ENCODE measurements at places on chromosomes 3 and 15.

DNA sequence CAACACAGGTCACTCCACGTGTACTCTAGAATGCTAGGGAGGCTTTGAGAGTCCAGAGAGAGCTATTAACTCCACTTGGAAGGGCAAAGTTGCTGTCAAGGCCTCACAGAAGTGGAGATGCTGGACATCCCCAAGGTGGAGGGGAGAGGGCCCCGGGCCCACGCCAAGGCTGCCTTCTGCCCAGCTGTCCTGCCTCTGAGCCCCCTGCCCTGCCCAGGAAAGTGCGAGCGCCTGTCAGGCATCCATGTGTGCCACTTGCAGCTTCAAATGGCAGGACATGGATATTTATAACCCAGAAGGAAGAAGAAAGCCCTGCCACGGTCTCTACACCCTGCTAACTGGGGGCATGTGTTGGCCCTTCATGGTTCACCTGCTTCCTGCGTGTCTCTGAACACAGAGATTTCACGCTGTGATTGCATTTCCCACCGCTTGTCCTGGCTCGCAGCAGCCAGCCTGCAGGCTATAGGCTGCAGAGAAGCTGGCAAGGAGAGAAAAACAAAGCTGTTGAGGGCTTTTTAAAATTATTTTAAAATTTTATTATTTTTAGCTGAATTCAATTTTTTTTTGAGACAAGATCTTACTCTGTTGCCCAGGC lies 17.0 kb downstream of the ANKDD1A start:
- DNase-seq, result no peak

GRCh38 chr15:99537344-99537743 lies 28.4 kb upstream of the MEF2A start:
- DNase-seq, result no peak

GRCh38 chr15:74134387-74135027 lies 4.1 kb downstream of the ISLR2 start:
- peak; percentile 57 for DNase-seq

GRCh38 chr15:73687351-73687750 lies 3.2 kb downstream of the CD276 start:
- no peak for DNase-seq

GRCh38 chr3:39086144-39086543 lies 21.3 kb downstream of the GORASP1 start:
- no peak for DNase-seq

DNA sequence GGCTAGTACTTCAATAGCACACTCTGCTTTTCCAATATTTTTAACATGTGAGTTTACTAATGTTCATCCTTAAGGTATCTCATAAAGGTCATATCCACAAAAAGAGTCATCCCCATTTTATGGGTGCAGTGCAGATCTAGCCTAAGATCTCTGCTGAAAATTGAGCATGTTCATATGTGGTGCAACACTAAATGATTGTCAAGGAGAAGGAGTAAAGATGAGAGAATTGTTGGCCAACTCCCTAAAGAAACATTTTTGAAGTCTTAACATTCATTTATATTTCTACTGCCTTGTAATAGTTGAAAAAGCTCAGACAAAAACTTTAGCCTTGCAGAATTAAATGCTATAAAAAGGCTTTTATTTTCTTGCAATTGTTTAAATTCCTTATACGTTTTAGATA lies 1159.6 kb downstream of the TBL1XR1 start:
- DNase-seq, result no peak

GRCh38 chr3:159679900-159680299 lies 308.7 kb upstream of the IL12A start:
- no peak for DNase-seq

DNA sequence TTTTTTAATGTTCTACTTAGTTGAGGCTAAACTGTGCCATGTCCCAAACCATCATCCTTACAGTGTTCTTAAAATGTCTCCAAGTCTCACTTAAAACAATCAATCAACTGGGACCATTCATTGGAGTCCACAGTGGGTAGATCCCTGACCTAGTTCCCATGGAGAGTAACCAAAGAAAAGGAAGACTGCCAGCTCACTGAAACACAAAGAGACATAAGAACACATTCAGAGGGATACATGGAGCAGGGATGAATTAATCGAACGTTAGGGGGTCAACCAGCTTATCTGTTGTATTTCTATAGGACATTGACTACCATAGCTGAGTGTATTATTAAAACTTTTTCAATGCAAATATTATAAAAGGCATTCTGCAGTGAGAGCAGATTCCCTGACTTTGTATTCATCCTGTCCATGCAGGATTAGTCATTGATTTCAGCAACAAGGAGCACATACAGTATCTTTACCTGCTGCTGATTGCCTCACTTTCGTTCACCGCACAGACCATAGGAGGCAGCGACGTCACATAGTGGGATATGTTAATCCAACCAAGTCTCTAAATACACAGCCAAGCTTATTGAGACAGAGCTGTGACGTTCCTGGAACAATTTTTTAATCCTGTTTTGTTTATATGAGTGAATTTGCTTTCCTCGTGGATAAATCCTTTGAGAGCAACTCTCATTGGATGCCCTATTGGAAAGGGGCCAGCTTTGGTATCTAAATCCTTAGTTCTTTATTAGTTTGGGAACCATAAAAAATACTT lies 364.9 kb upstream of the RBMS3 start:
- peak; percentile 31 for DNase-seq

DNA sequence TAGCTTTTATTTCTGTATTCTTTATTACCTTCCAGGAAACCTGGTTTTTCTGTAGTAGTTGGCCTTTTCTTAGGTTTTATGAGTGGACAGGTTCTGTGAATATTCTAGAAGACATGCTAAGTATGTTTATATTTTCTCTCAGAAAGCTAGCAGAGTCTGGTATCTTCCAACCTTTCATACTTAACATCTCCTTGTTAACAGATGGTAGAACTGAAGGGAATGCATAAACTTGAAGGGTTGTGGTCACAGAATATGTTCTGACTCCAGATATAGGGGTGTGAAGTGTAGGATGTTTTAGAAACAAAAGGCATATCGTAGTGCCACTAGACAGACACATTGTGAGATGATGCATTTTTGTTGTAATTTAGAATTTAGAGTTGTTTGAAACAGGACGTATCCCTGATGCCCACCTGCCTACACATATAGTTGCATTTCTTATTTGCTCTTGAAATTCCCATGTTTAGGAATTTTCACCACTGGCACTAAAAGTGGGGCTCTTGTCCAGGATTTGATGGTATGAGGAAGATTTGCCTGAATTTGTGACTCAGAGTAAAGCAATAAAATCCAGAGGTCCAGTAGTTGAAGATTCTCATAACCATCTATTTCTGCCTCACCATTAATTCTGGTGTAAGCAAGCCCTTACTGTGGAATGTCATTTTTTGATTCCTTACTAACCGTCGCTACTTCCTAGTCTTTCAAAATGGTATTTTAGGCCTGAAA lies 274.5 kb downstream of the FEZF2 start:
- DNase-seq, result no peak

GRCh38 chr3:151871639-151872468 lies 1.6 kb upstream of the SUCNR1 start:
- DNase-seq, result no peak

DNA sequence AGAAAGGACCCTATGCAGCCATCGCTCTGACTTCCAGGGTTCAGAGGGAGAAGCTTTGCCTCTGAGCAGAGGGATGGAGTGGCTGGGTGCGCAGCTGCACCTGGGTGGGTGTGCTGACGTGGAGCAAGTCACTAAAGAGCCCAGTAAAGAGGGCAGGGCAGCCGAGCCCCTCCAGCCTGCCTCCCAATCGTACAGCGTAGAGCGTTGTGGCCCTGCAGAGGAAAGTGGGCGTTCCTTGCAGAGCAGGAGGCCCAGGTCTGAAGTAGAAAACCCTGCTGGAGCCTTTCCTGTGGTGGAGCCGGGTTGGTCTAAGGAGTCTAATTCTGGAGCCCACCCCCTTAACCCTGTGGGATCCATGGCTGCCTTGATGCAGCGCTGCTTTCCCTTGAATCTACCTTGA lies 61.0 kb downstream of the ABTB1 start:
- DNase-seq, result no peak

All from stimulated activated CD8-positive, alpha-beta memory T cell treated with anti-CD3 and anti-CD28 coated beads, Interleukin-4, amount 100 ng/mL, for 48 hours (primary cell).